ENCODE measurements at places on chromosomes 1 and 21.

DNA sequence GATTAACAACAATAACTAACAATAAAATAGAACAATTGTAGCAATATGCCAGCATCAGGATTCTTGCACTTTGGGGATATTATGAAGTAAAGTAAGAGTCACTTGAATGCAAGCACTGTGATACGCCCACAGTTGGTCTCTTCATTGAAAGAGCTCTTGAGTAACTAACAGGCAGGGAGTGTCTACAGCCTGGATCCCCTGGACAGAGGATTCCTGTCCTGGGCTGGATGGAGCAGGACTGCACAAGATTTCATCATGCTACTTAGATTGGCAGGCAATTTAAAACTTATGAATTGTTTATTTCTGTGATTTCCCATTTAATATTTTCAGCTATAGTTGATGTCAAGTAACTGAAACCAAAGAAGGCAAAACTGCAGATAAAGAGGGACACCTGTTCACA, 13.7 kb upstream of the KRTAP19-5 start:
- no peak for DNase-seq

GRCh38 chr21:42668298-42668992, 15.0 kb downstream of the PDE9A start:
- DNase-seq, result no peak

DNA sequence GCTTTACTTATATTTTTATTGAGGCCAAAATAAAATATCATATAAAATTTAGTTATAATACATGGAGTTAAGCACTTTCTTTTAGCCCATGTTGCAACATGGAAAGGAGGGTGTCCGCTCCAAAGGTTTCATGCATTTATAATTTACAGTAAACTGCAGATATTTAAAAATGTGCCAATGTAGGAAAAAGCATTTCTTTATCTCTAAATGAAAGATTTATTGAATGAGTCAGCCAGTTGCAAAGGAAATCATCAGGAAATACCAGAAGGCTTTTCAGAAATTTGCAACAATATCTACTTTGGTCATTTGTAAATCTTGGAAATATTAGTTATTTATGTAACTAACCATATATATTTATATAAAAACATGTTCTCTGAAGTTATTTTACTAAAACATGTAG, 12.1 kb downstream of the ATP6V1G3 start:
- no peak for DNase-seq

GRCh38 chr1:46983830-46984586, 39.5 kb upstream of the CYP4X1 start:
- DNase-seq, result no peak

DNA sequence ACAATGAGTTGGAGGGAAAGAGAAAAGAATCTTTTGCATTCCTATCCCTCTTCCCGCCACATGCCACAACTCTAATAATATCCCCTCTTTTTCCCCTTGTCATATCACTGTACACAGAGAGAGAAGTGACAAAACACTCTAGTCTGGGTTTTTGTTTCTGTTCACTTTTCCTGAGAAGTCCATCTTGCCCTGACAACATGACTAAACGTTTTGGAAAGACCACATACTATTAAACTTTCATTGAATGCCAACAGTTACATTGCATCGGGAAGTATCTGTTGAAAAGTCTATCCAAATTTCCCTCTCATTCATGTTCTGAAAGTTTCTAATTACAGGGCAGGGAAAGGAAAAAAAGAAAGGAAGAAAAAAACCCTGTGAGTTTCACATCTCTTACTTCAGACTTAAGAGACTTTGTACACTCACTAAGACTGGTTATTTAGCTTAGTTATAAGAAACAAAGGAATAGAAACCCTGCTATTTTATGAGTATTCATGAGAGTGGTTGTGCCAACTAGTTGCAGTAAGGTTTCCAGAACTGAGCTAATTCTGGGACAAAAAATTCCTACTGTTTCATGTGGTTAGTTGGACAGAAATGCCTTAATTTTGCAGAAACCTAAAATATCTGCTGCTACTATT, 16.9 kb downstream of the PLA2G4A start:
- no peak for DNase-seq
